ENCODE measurements at places on chromosomes 12 and 14. TPM values are rescaled to one million over a fixed set of nuclear protein-coding genes. Genes with fewer than 3 reads are reported as not detected.

The MAP3K9 gene
- 0.57 TPM for total RNA-seq

The GARIN6 gene
- not detected for total RNA-seq

The LYZ gene
- total RNA-seq = not detected

The PDZRN4 gene
- total RNA-seq = not detected

The DDHD1 gene
- total RNA-seq = 8.2 TPM

The PTGDR gene
- total RNA-seq = not detected

The FOXA1 gene
- not detected for total RNA-seq

The GRIN2B gene
- total RNA-seq = not detected

Measured in vein endothelial cell (primary cell).